Endodermal cell (in vitro differentiated cells): ENCODE measurements at places on chromosomes 6 and 20. TPM values are rescaled to one million over a fixed set of nuclear protein-coding genes. Genes with fewer than 3 reads are reported as not detected.

DNA sequence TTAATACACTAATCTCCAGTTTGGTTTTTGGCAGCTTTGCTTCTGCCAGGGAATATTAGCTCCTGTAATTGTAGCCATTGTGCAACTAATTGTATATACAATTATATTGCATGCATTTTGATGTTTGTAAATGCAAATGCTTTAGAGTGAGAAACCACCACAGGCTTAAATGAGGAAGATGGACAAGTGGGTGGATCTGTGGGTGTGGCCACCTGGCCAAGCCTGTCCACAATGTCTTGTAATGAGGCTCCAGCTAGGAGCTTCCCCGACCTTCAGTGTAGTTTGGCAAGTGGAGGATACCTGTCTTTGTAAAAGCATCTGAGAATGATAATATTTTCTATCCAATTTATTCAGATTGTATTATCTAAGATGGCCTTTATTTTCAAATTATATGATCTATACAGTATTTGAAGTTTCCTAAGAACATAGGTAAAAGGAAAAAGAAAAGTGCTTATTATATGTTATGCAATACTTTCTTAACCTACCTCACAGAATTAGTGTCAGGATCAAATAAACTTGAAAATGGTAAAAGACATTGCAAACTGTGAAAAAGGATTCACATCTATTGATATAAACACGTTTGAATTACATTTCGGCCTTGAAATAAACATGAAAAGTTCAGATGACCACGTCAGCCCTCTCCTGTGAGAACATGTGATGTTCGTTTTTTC, 49.3 kb upstream of the ARID1B start:
- H3K4me1 ChIP-seq: no peaks in the 10 kb centered on the region
- DNase-seq: no peak
- no peaks in the 10 kb centered on the region for H3K36me3 ChIP-seq
- no peak overlapping the region for H3K4me3 ChIP-seq
- no peak overlapping the region for H3K27ac ChIP-seq

Gene SIRPA
- total RNA-seq: 4.5 to 6.3 TPM (median 5.9 TPM) in 3 replicates

DNA sequence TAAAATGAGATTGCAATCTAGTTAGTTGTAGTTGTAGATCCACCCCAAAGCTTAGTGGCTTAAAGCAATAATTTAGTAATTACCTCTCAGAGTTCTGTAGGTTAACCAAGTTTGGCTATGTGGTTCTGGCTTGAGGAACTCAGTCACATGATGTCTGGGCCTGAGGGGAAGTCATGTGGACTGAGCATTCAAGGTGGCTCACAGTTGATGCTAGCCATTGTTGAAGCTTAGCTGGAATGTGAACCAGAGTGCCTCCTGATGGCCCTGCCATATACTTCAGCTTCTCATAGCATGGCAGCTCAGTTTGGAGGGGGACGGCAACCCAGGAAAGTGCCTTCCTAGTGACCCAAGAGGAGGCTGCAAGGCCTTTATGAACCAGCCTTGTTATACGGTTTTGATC, 263.2 kb upstream of the RNF217 start:
- H3K36me3 ChIP-seq: no peaks in the 10 kb centered on the region
- no peaks in the 10 kb centered on the region for H3K27me3 ChIP-seq
- no peak overlapping the region for H3K4me3 ChIP-seq
- peak; percentile 58 for DNase-seq
- H3K27ac ChIP-seq: no peak overlapping the region
- no peaks in the 10 kb centered on the region for H3K4me1 ChIP-seq

GRCh38 chr20:21512634-21513180, 1.2 kb downstream of the NKX2-2 start:
- H3K27me3 ChIP-seq: peaks cover 97% of the 10 kb centered on the region
- H3K4me3 ChIP-seq: peak overlapping the region; percentile 36
- no peak overlapping the region for H3K27ac ChIP-seq
- peak; percentile 66 for DNase-seq
- peaks cover 13% of the 10 kb centered on the region for H3K4me1 ChIP-seq
- no peaks in the 10 kb centered on the region for H3K36me3 ChIP-seq

DNA sequence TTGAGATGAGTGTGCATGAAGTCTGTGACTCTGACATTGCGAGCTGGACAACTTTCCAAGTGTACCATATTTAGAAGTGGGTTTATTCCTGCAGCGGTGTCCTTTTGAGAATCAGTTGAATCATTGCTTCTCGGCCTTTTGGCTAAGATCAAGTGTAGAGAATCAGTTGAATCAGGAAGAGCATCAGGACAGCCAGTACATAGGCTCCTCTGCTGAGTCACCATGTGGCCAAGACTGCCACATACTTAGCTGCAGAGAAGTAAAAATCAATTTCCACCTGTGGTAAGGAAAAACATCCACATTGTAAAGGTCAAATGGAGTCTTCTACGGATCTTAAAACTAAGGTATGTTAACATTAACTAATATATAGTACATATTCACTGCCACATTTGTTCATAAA, 428.4 kb upstream of the MARCKS start:
- H3K36me3 ChIP-seq: no peaks in the 10 kb centered on the region
- H3K4me3 ChIP-seq: no peak overlapping the region
- H3K4me1 ChIP-seq: peaks cover 5% of the 10 kb centered on the region
- H3K27me3 ChIP-seq: no peaks in the 10 kb centered on the region

DNA sequence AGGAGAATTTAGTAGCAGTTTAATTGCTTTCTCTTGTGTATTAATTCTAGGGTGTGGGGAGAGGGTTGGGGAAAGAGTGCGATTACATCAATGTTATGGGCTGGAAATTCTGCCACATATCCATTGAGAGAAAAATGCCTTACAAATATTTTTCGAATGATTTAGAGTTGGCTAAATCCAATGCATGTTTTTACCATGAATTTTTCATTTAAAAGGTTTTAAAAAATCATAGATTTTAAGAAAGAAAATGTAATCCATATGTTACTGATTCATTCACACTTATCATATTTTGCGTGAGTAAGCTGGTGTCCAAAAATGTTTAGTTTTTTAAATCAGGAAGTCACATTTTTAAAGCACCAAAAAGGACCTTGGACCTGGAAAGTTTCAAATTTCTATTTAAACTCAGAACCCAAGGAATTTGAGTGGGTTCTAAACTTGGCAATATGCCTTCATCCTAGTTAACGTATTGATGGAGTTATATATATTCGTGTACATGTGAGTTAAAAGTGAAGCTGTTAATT, 627.4 kb upstream of the CITED2 start:
- no peak overlapping the region for H3K27ac ChIP-seq
- DNase-seq: no peak
- no peaks in the 10 kb centered on the region for H3K27me3 ChIP-seq
- no peak overlapping the region for H3K4me3 ChIP-seq

DNA sequence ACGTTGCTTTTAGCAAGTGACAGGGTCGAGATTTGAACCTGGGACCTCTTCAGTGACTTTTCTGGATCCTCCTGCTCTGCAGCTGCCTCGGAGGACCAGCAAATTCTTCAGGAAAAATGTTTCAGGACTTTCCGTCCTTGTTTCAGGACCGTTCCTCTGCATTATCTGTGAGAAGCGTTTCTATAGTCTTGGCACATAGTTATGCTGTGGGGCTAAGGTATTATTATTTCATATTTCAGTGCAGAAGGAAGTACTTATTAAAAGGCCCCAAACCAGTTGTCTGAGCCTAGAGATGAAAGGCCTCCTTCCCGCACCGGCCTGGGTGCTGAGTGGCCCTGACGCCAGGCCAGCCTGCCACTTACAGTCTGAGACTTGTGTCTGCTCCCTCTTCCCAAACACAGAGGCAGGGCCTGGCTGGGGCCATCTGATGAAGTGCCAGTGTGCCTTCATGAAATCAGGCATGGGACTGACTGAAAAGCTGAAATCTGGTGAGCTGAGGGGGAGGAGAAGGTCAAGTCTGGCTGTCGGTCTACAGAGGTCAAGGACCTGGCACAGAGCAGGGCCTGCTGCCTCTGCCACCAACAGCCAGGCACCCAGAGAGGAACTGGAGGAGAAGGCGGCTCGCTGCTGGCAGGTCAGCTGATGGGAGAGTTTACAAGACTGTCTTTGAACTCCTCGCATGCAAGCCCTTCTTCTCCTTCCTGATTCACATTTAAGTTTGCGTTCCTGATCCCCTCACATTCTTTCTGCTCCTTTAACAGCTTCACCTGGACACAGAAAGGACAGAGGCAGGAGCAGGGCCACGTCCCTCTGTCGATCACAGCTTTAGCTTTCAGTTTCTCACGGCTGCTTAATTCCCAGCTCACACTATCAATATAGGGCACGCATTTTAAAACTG, 8.9 kb upstream of the QKI start:
- no peak overlapping the region for H3K4me3 ChIP-seq
- H3K27me3 ChIP-seq: no peaks in the 10 kb centered on the region
- H3K27ac ChIP-seq: peak overlapping the region; percentile 72
- peak; percentile 62 for DNase-seq
- no peaks in the 10 kb centered on the region for H3K36me3 ChIP-seq

DNA sequence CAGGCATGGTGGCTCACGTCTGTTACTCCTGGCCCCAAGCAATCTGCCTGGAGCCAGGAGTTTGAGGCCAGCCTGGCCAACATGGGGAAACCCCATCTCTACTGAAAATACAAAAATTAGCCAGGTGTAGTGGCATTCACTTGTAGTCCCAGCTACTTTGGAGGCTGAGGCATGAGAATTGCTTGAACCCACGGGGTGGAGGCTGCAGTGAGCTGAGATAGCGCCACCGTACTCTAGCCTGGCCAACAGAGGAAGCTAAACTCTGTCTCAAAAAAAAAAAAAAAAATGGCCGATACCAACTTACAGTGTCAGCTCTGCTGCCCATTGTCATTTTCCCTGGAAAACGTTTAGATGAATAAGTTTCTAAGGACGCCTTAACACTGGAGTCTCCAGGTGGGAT, 489.9 kb downstream of the TFAP2A start:
- no peak overlapping the region for H3K4me3 ChIP-seq
- H3K27me3 ChIP-seq: no peaks in the 10 kb centered on the region
- H3K36me3 ChIP-seq: no peaks in the 10 kb centered on the region
- no peaks in the 10 kb centered on the region for H3K4me1 ChIP-seq
- no peak for DNase-seq

Gene SYCP2
- total RNA-seq: 0.33 to 1.4 TPM (median 1.2 TPM) in 3 replicates

DNA sequence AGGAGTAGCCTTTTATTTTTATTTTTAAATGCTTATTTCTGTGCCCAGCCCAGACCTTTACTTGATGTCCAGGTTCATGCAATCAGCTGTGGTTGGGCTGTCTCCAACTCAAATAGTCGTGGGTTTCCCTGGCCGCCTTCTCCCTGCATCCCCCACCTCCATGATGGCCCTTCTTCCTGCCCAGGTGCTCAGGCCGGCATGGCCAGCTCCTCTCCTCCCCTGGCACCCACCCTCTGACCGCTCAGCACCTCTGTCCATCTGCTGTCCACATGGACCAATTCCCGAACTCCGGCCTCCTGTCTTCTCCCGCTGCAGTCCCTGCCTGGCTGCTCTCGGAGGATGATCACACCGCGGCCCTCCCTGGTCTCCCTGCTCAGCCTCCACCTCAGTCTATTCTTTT, 81.2 kb upstream of the SULF2 start:
- H3K4me3 ChIP-seq: no peak overlapping the region
- peaks cover 18% of the 10 kb centered on the region for H3K27me3 ChIP-seq
- no peak overlapping the region for H3K27ac ChIP-seq
- H3K36me3 ChIP-seq: no peaks in the 10 kb centered on the region
- DNase-seq: no peak

- no peaks in the 10 kb centered on the region for H3K36me3 ChIP-seq
- DNase-seq: no peak
- no peak overlapping the region for H3K4me3 ChIP-seq
- H3K27me3 ChIP-seq: peaks cover 100% of the 10 kb centered on the region
These were observed 5.0 kb downstream of the SIM1 start for GRCh38 chr6:100459592-100460184.

- no peaks in the 10 kb centered on the region for H3K4me1 ChIP-seq
- H3K27ac ChIP-seq: peak overlapping the region; percentile 37
- DNase-seq: no peak
- H3K4me3 ChIP-seq: no peak overlapping the region
These were observed 55.5 kb upstream of the CCDC167 start for GRCh38 chr6:37555040-37555781.

Gene ZNF343
- total RNA-seq: 5.6 and 6.9 TPM in 2 replicates

GRCh38 chr6:136547336-136547735, 2.9 kb downstream of the MAP7 start:
- no peak for DNase-seq
- no peak overlapping the region for H3K27ac ChIP-seq
- H3K27me3 ChIP-seq: peaks cover 31% of the 10 kb centered on the region

GRCh38 chr20:60271597-60271996, 313.4 kb downstream of the CDH26 start:
- H3K36me3 ChIP-seq: no peaks in the 10 kb centered on the region
- H3K27me3 ChIP-seq: no peaks in the 10 kb centered on the region
- H3K27ac ChIP-seq: no peak overlapping the region
- peaks cover 23% of the 10 kb centered on the region for H3K4me1 ChIP-seq
- DNase-seq: peak; percentile 67
